ENCODE measurements at places on chromosomes 12 and 14. TPM values are rescaled to one million over a fixed set of nuclear protein-coding genes. Genes with fewer than 3 reads are reported as not detected.

The OAS1 gene
- 7.5 TPM for total RNA-seq

The MLEC gene
- 80.6 TPM for total RNA-seq

The ERBB3 gene
- total RNA-seq, result 0.48 TPM

The TAS2R20 gene
- total RNA-seq, result 3.9 TPM

The P2RX7 gene
- 3.6 TPM for total RNA-seq

The MYRFL gene
- total RNA-seq, result under 0.01 TPM

The NID2 gene
- total RNA-seq, result 31.7 TPM

The GALNT8 gene
- total RNA-seq, result 0.33 TPM

The POLE2 gene
- 8.8 TPM for total RNA-seq

The PARPBP gene
- total RNA-seq, result 14.0 TPM

The MGAT4C gene
- 0.10 TPM for total RNA-seq

The AGAP2 gene
- 0.29 TPM for total RNA-seq

The IL26 gene
- not detected for total RNA-seq

The HOXC11 gene
- not detected for total RNA-seq

The FOXN4 gene
- total RNA-seq, result not detected

The MAP3K9 gene
- 0.57 TPM for total RNA-seq

The OTX2 gene
- total RNA-seq, result not detected

The TMEM19 gene
- 22.5 TPM for total RNA-seq

The LRRK2 gene
- 0.33 TPM for total RNA-seq

The SERPINA10 gene
- not detected for total RNA-seq

The ANG gene
- 7.8 TPM for total RNA-seq

The KRT73 gene
- total RNA-seq, result not detected

The AVPR1A gene
- total RNA-seq, result not detected

The CABP1 gene
- total RNA-seq, result not detected

The ZNF705A gene
- total RNA-seq, result 0.10 TPM

The FSCB gene
- total RNA-seq, result not detected

The KCNC2 gene
- total RNA-seq, result not detected

The TTC5 gene
- 19.3 TPM for total RNA-seq

The VDR gene
- total RNA-seq, result 0.38 TPM

The TMEM132C gene
- not detected for total RNA-seq

The BATF gene
- total RNA-seq, result 2.9 TPM

The SLC25A47 gene
- 0.33 TPM for total RNA-seq

The RIN3 gene
- 5.5 TPM for total RNA-seq

The RGS6 gene
- total RNA-seq, result not detected

The MYH6 gene
- not detected for total RNA-seq

The CNTN1 gene
- under 0.01 TPM for total RNA-seq

The LRCOL1 gene
- not detected for total RNA-seq

The PEBP1 gene
- total RNA-seq, result 106 TPM

The ADAMTS20 gene
- total RNA-seq, result not detected

The ASIC1 gene
- total RNA-seq, result under 0.01 TPM

The ARG2 gene
- total RNA-seq, result 18.5 TPM
